ENCODE measurements at places on chromosomes 2 and 18.

GRCh38 chr2:25402477-25402876 is 60.8 kb upstream of the DNMT3A start:
- DNase-seq, result no peak

DNA sequence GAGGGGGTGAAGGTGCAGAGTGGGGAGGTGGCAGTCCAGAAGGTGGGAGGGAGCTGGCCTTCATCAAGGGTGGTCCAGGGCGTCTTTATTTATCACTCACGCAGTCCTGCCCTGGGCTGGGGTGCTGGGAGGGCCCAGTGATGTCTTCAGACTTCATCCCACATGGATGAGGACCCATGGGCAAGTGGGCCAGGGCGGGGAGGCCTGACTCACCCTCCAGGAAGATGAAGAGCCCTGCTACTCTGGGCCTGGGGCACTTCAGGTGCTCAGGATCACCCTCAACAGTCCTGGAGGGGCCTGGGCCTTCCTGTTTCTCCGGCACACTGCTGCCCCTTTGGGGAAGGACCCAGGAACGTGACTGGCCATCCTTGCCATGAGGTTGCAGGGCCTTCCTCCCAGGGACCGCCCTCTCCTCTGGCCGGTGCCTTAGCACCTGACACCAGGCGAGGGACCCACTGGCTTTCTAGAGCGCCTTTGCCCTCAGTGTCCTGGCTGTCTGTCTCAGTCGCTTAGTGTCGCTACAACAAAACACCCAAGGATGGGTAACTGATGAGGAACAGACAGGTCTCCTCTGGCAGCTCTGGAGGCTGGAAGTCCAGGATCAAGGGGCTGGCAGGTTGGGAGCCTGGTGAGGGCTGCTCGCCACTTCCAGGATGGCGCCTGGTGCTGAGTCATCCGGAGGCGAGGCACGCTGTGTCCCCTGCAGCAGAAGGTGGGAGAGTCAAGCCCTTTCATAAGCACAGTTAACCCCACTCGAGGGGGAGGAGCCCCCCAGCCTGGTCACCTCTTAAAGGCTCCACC is 57.8 kb upstream of the HS6ST1 start:
- DNase-seq, result no peak

- no peak for DNase-seq
These were observed 15.0 kb upstream of the PAX3 start for GRCh38 chr2:222313816-222314215.

DNA sequence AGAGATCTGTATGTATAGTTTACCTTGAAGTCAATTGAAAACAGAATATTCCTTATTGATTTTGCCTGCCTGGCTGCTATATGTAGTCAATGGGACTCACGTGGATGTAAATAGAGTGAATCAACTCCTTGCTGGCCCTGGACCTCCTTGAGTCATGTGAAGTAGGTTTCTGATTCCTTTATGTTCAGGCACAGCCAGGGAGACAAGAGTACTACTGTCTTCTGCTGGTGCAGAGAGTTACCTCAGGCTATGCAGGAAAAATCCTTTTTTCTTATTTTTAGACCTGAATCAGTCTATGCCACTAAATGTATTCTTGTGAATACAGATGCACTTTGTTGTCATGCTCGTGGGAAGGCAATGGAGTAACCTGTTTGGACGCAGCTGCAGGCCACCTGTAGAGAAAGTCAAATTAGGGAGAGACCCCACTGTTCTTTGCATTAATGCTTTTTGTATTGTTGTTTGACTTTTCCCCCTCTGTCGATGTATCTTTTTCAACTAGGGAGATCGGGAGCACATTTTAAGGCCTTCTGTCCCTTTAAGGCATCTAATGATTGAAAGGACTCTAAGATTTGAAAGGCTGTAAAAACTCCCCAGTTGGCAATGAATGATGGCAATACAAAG is 473.9 kb downstream of the ARHGAP15 start:
- no peak for DNase-seq

- no peak for DNase-seq
These were observed 143.5 kb downstream of the PKP4 start for GRCh38 chr2:158600155-158600802.

Data from activated naive CD8-positive, alpha-beta T cell treated with anti-CD3 and anti-CD28 coated beads for 36 hours (primary cell).